ENCODE measurements at places on chromosomes 13 and 19. TPM values are rescaled to one million over a fixed set of nuclear protein-coding genes. Genes with fewer than 3 reads are reported as not detected.

- H3K4me1 ChIP-seq, result no peaks in the 10 kb centered on the region
- no peaks in the 10 kb centered on the region for H3K36me3 ChIP-seq
- peaks cover 3% of the 10 kb centered on the region for H3K27me3 ChIP-seq
- H3K4me3 ChIP-seq, result no peak overlapping the region
Measured at GRCh38 chr13:76641056-76641455, 245.1 kb downstream of the KCTD12 start.

GRCh38 chr19:48340995-48341394 lies 15.6 kb downstream of the EMP3 start:
- no peak overlapping the region for H3K27ac ChIP-seq
- no peaks in the 10 kb centered on the region for H3K27me3 ChIP-seq
- H3K4me3 ChIP-seq, result no peak overlapping the region
- H3K4me1 ChIP-seq, result no peaks in the 10 kb centered on the region
- DNase-seq, result no peak
- H3K36me3 ChIP-seq, result no peaks in the 10 kb centered on the region

DNA sequence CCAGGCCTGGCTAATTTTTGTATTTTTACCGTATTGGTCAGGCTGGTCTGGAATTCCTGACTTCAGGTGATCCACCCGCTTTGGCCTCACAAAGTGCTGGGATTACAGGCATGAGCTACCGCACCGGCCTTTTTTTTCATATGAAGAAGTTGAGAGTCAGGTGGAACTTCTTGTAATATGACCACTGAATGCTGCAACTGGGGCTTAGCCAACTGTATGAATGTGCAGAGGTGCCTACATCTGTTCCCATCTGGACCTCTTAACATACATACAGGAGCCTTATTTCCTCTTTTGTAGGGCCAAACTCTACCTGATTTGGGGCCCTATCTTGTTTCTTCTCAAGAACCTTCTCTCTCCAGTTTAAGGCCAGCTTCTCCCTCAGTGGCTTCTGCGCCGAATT lies 11.9 kb upstream of the GGACT start:
- DNase-seq, result no peak
- no peak overlapping the region for H3K4me3 ChIP-seq
- peaks cover 5% of the 10 kb centered on the region for H3K36me3 ChIP-seq
- H3K4me1 ChIP-seq, result no peaks in the 10 kb centered on the region
- H3K27me3 ChIP-seq, result no peaks in the 10 kb centered on the region

DNA sequence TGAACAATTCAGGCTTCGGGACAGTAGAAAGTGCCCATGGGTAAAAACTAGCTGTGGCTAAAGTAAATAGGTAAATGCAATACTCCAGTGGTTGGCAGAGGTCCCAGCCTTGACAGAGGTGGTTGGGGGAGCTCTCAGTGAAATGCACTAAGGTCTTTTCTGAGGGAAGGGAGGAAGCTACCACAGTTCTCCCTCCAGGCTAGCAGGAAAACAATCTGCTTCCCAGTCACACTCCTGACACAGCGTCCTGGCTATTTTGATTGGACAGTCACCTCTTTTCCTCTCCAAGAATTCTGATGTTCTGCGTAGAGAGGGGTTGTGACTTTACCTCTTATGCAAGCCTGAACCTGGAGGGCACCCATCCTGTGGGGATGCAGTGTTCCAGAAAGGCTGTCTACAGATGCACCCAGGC lies 128.7 kb downstream of the CYSLTR2 start:
- no peak overlapping the region for H3K27ac ChIP-seq
- no peak for DNase-seq
- peaks cover 17% of the 10 kb centered on the region for H3K27me3 ChIP-seq
- no peaks in the 10 kb centered on the region for H3K36me3 ChIP-seq
- H3K4me1 ChIP-seq, result no peaks in the 10 kb centered on the region
- H3K4me3 ChIP-seq, result no peak overlapping the region

DNA sequence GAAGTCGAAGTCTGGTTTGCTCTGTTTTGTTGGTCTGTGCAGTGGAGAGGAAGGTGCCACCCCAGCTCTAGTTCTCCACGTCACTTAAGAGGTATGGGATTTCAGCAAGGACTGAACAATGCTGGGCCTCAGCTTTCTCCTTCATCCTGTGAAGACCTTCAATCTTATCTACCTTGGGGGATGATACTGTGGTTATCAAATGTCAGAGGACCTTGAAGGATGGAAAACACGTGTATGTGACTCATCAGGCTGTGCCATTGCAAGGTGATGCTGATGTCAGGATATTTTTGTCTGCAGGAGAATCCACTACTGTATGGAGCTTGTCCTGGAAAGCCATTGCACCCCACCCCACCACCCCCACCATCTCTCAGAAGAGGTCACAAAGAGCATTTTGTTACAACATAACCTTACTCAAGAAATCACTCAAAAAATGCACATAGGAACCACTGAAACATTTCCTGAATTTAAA lies 81.4 kb upstream of the UQCRFS1 start:
- H3K27ac ChIP-seq, result no peak overlapping the region
- no peaks in the 10 kb centered on the region for H3K4me1 ChIP-seq
- no peak for DNase-seq

DNA sequence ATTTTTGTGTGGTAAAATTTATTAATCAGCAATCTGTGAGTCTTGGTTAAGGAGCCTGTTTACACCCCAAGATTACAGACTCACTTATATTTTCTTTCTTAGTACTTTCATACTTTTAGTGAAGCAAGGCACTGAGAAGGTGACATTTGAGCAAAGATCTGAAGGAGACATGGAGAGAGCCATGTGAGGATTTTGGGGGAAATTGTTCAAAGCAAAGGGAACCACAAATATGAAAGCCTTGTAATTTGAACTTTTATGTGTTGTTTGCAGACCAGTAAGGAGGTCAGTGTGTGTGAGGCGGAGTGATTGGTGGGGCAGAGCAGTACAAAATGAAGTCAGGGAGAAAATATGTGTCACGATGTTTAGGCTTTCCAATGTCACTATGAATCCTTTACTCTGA lies 140.7 kb upstream of the KLF12 start:
- no peak overlapping the region for H3K4me3 ChIP-seq
- no peak for DNase-seq
- H3K27ac ChIP-seq, result no peak overlapping the region
- H3K4me1 ChIP-seq, result peaks cover 3% of the 10 kb centered on the region
- no peaks in the 10 kb centered on the region for H3K27me3 ChIP-seq
- H3K36me3 ChIP-seq, result peaks cover 5% of the 10 kb centered on the region

APOC4 gene
- total RNA-seq, result not detected

DNA sequence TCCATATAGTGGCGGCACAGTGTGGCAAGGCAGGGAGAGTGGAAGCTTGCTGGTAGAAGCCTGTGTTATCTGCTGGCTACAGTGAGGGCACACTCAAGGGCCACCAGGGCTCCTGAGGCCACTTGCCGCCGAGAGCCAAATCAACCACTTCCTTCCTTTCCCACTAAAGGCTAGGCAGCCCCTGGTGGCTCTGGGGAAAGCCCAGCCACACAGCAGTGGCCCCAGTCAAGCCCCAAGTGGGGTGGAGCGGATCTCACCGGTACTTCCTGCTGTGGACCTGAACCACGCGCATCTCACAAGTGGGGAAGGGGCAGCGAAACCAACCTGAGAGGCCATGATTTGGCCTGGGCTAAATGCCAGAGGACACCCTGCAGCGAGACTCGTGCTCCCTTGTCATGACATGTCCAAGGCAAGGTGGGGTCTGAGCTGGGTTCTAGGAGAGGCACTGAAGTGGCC lies 21.9 kb upstream of the SLC35E1 start:
- H3K27ac ChIP-seq, result peak overlapping the region; percentile 91
- DNase-seq, result peak; percentile 61
- H3K4me3 ChIP-seq, result peak overlapping the region; percentile 65
- peaks cover 5% of the 10 kb centered on the region for H3K36me3 ChIP-seq
- H3K4me1 ChIP-seq, result peaks cover 77% of the 10 kb centered on the region

ZNF480 gene
- 18.4 TPM for total RNA-seq

TMPRSS9 gene
- not detected for total RNA-seq

DNA sequence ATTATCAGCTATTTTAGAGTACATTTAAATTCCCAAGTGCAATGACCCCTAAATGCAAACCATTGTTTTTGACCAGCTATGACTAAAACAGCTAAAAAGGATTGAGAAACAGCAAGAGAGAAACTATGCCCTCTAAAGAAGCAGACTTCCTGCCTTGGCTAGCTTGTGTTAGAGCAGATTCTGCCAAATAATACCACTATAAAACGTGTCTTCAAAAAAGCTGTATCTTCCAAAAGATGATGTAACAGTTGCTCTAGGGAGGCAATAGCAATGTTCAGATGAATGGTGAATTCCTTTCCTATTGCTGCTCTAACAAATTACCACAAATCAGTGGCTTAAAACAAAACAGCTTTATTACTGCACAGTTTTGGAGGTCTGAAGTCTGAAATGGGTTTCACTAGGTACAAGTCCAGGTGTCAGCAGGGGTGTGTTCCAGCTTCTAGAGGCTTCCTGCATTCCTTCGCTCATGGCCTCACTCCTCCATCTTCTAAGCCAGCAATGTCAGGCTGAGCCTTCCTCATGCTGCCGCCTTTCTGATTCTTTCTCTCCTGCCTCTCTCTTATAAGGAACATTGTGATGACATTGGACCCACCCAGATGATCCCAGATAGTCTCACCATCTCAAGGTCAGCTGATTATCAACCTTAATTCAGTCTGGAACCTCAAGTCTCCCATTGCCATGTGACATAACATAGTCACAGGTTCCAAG lies 84.5 kb downstream of the LRRC63 start:
- no peaks in the 10 kb centered on the region for H3K27me3 ChIP-seq
- H3K27ac ChIP-seq, result peak overlapping the region; percentile 98
- peaks cover 52% of the 10 kb centered on the region for H3K4me1 ChIP-seq
- peaks cover 28% of the 10 kb centered on the region for H3K36me3 ChIP-seq
- peak overlapping the region; percentile 66 for H3K4me3 ChIP-seq

POLR1D gene
- total RNA-seq, result 142 TPM

DNAAF3 gene
- total RNA-seq, result not detected

DNA sequence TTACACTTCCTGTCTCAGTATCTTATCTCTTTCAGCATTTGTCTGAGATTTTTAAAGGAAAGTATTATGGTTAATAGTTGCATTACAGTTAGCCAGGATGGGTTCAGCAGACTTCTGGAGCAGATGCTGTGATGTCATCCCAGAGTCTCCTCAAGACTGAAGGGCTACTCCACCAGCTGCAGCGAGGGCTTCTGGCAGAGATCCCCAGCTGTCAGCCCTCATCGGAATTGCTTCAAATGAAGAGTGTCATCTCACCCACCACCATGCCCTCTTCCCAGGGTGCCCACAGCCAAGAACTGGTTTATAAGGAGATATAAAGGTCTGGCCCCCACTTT lies 84.4 kb downstream of the FAM216B start:
- DNase-seq, result no peak
- no peaks in the 10 kb centered on the region for H3K36me3 ChIP-seq
- H3K4me3 ChIP-seq, result no peak overlapping the region
- H3K27ac ChIP-seq, result no peak overlapping the region
- H3K27me3 ChIP-seq, result peaks cover 9% of the 10 kb centered on the region

DNA sequence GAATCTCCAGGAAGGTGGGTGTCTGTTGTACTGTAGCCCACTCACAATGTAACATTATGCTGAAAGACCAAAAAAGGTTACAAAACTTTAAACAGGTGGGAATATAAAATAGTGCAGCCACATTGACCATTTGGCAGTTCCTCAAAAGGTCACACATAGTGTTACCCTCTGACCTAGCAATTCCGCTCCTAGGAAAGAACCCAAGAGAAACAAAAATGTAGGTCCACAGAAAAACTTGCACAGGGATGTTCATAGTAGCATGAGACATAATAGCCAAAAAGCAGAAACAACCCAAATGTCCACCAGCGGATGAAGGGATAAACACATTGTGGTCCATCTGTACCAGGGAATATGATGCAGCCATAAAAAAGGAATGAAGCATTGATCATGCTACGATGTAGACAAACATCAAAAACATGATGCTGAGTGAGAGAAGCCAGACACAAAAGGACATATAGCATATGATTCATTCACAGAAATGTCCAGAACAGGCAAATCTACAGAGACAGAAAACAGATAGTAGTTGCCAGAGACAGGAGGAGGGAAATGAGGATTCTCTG lies 27.9 kb downstream of the CPAMD8 start:
- H3K36me3 ChIP-seq, result no peaks in the 10 kb centered on the region
- DNase-seq, result no peak
- no peaks in the 10 kb centered on the region for H3K4me1 ChIP-seq
- no peak overlapping the region for H3K27ac ChIP-seq
- no peak overlapping the region for H3K4me3 ChIP-seq

- H3K4me1 ChIP-seq, result no peaks in the 10 kb centered on the region
- H3K27me3 ChIP-seq, result peaks cover 12% of the 10 kb centered on the region
- H3K36me3 ChIP-seq, result no peaks in the 10 kb centered on the region
Measured at GRCh38 chr19:5478241-5478924, 23.2 kb downstream of the ZNRF4 start.

F2RL3 gene
- total RNA-seq, result 0.35 TPM

DNA sequence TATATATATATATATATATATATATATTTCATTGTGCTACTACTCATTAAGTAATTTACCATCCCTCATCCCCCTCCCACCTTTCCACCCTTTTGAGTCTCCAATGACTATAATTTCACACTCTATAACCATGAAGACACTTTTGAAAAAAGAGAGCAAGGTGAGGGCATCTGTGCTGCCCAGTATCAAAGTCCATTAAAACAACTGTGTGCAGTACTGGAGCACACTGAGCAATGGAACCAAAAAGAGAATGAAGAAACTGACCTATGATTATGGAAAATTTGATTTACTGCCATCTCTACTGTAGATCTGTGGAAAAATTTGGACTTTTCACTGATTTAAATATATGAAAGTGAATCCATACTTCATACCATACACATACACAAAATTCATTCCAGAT lies 217.9 kb downstream of the COL4A1 start:
- no peak for DNase-seq
- H3K27me3 ChIP-seq, result peaks cover 5% of the 10 kb centered on the region
- H3K4me3 ChIP-seq, result no peak overlapping the region
- no peak overlapping the region for H3K27ac ChIP-seq
- H3K36me3 ChIP-seq, result no peaks in the 10 kb centered on the region
- no peaks in the 10 kb centered on the region for H3K4me1 ChIP-seq

DNA sequence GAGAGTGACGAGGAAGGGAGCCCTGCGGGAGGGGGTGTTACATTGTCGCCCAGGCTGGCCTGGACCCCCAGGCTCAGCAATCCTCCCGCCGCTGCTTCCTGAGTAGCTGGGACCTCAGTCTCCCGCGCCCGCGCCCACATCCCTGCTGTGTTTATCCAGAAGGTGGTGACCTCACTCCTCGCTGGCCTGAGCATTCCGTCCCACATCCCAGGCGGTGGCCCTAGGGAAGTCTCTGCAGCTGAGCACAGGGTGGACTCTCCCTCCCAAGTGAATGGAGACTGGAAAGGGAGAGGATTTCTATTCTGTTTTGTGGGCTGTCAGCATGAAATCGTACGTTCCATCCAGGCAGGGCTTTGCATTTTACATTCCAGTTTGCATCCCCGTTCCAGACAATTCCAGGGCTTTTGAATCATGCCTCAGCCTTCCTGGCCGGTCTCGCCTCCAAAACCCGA lies 401 bp upstream of the ZNF765 start:
- no peak for DNase-seq
- no peaks in the 10 kb centered on the region for H3K27me3 ChIP-seq
- peaks cover 20% of the 10 kb centered on the region for H3K4me1 ChIP-seq
- peaks cover 41% of the 10 kb centered on the region for H3K36me3 ChIP-seq
- no peak overlapping the region for H3K27ac ChIP-seq

CEACAM21 gene
- 78.3 TPM for total RNA-seq

ZNF320 gene
- total RNA-seq, result 10.9 TPM
